ENCODE measurements at places on chromosomes 7 and 10. TPM values are rescaled to one million over a fixed set of nuclear protein-coding genes. Genes with fewer than 3 reads are reported as not detected.

GRCh38 chr10:77090381-77091356, 546.9 kb downstream of the KCNMA1 start:
- peaks cover 9% of the 10 kb centered on the region for H3K27me3 ChIP-seq
- no peaks in the 10 kb centered on the region for H3K36me3 ChIP-seq
- no peaks in the 10 kb centered on the region for H3K4me1 ChIP-seq
- H3K4me3 ChIP-seq = no peak overlapping the region

- no peaks in the 10 kb centered on the region for H3K27me3 ChIP-seq
- H3K4me1 ChIP-seq = no peaks in the 10 kb centered on the region
- no peak overlapping the region for H3K4me3 ChIP-seq
These were observed 84.3 kb downstream of the GALNT17 start for GRCh38 chr7:71216211-71216610.

- peaks cover 27% of the 10 kb centered on the region for H3K4me1 ChIP-seq
- H3K4me3 ChIP-seq = no peak overlapping the region
- no peak for DNase-seq
- H3K27ac ChIP-seq = peak overlapping the region; percentile 57
These were observed 69.1 kb upstream of the MXI1 start for GRCh38 chr10:110138197-110138812.

The OR6B1 gene
- total RNA-seq = not detected

GRCh38 chr7:130695840-130696239, 9.5 kb upstream of the TSGA13 start:
- H3K36me3 ChIP-seq = peaks cover 5% of the 10 kb centered on the region
- H3K27me3 ChIP-seq = peaks cover 21% of the 10 kb centered on the region
- H3K27ac ChIP-seq = no peak overlapping the region

The DHX32 gene
- 6.4 TPM for total RNA-seq

The IFIT1B gene
- total RNA-seq = not detected

The FKBP14 gene
- total RNA-seq = 7.4 TPM

DNA sequence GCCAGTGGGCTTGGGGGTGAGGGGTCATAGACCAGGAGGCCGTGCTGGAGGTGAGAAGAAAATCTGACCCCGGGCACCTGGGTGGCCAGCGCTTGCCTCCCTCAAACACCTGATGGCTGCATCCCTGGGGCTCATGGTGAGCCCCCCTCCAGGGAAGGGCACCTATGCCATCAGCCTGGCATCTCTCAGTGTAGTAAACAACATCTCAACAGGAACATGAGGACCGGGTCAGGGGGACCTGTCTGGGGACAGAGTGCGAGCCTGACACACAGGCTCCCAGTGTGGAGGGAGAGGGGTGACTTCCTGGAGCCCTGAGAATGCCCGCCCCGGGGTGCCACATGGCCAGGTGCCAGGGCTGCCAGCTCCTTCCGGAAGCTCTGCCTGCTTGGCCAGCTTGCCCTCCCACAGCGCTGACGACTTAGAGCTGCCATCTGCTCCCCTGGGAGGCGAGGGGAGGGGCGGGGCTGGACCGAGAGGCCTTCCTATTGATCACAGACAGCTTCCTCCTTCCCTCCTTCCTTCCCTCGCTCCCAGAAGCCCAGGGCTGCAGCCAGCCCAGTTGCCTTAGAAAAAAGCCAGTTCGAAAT, 12.3 kb downstream of the STX1A start:
- no peaks in the 10 kb centered on the region for H3K36me3 ChIP-seq
- H3K27me3 ChIP-seq = no peaks in the 10 kb centered on the region
- H3K27ac ChIP-seq = peak overlapping the region; percentile 66
- peak overlapping the region; percentile 25 for H3K4me3 ChIP-seq

The SFRP4 gene
- not detected for total RNA-seq

DNA sequence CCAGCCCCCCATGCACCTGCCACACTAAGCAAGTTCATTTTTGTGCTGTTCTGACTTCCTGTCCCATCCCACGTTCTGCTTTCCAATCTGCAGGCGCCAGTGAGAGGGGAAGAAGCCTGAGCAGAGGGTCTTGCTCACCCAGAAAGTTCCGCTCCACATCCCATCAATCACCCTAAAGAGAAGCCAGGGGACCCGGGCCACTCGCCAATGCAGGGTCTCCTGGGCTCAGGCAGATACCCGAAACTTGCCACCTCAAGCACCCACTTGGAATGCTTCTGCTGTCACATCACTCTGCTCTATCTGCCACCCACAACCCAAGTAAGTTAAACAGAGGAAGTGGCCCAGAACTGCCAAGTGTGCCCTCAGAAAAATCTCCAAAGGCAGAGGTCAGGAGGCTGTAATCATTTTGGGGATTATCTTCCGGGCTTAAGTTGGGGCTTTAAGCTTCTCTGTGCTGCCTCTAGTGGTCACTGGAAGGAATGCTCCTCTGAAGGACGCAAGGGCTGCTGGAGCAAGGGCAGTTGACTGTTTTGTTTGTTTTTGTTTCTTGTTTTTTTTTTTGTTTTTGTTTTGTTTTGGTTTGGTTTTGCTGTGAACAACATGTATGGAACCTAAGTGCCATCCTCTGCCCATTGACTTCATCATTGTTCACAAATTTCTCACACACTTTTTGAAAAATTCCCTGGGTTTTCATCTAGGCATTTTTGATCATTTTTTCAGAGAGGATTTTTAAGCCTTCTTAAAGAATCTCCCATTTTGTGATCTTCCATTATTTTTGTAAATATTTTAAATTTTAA, 25.5 kb downstream of the PRR15 start:
- no peak overlapping the region for H3K4me3 ChIP-seq
- H3K36me3 ChIP-seq = no peaks in the 10 kb centered on the region
- no peak overlapping the region for H3K27ac ChIP-seq

DNA sequence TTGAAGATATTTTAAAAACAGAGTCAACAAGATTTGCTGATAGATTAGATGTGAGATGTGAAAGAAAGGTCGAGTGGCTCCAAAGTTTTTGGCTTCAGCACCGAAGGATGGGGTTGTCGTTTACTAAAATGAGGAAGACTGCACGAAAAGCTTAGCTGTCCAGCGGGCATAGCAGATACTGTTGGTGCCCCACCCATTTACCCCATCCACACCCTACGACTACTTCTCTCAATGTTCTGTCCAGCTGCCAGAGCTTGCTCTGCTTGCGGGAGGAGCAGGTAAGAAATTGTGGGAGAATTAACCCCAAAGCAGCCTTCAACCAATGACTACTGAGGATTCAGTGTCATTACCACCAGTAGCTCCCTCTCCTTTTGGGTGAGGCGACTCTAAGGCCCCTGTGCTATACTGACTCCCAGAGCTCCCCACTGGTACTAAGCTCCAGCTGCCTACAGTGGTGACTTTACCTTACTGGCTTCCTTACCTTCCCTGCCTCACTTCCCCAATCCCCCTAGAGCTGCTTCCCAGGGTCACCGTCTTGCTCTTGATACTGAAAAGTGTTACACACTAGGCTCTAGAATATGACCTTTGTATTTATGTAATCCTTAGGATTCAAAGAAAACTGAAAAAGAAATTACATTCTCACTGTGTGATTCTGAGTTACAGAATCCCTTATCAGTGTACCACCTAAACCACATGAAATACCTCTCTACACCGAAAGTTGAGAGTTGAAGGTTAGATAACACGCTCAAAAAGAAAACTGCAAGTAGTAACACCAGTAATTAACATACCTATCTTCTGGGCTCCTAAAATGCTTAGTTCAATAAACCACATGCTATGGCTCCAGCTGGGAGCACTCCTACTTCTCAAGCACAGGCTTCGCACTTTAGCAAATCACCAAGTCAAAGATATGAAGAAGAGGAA, 22.3 kb downstream of the CACUL1 start:
- peaks cover 54% of the 10 kb centered on the region for H3K4me1 ChIP-seq
- no peaks in the 10 kb centered on the region for H3K27me3 ChIP-seq
- no peak for DNase-seq
- peak overlapping the region; percentile 93 for H3K27ac ChIP-seq
- H3K36me3 ChIP-seq = no peaks in the 10 kb centered on the region

DNA sequence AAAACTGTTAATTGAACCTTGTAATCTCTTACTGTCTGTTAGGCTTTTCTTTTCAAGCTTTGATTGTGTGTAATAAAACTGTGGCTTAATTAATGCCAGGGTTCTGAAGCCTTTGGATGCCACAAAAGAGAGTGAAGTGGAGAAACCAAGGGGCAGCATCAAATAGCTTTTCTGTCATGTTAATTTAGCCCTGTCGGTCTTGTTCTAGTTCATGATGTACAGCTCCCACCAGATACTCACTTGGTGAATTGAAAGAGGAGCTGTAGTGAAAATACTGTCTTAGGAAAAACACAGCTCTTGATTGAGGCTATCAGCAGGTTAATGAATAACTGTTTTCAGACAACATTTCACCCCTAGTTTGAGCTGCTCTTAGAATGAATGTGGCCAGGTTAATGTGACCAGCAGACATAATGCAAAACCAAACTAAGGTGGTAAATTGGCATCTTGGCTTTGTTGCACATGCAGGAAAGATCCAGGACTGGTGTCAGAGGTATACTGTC, 94.2 kb downstream of the POLL start:
- no peak overlapping the region for H3K4me3 ChIP-seq
- no peaks in the 10 kb centered on the region for H3K27me3 ChIP-seq
- H3K4me1 ChIP-seq = peaks cover 4% of the 10 kb centered on the region
- no peak overlapping the region for H3K27ac ChIP-seq

- peaks cover 60% of the 10 kb centered on the region for H3K4me1 ChIP-seq
- no peak for DNase-seq
- H3K27ac ChIP-seq = no peak overlapping the region
- H3K36me3 ChIP-seq = peaks cover 2% of the 10 kb centered on the region
These were observed 23.6 kb downstream of the ABI1 start for GRCh38 chr10:26837139-26837538.

DNA sequence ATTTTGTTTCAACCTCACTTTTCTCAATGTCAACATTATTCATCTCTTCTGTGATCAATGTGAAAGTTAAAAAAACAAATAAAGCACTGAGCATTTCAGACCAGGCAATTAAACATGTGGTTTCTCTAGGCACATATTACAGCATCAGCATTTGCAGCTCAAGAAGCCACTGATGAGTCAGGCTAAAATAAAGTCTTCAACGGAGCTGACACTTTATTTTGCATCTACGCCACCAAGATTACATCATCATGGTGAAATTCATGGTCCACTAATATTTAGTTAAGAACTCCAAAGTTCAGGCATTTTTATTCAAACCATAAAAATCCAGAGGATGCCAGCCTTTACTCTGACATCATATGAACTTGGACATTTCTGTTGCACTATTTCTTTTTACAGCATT, 33.0 kb downstream of the MAGI2 start:
- DNase-seq = no peak
- H3K4me3 ChIP-seq = no peak overlapping the region
- H3K27ac ChIP-seq = no peak overlapping the region

- H3K27me3 ChIP-seq = peaks cover 6% of the 10 kb centered on the region
- no peak for DNase-seq
- peak overlapping the region; percentile 39 for H3K27ac ChIP-seq
- peaks cover 5% of the 10 kb centered on the region for H3K36me3 ChIP-seq
- peak overlapping the region; percentile 71 for H3K4me3 ChIP-seq
These were observed 45.1 kb downstream of the ST8SIA6 start for GRCh38 chr10:17409170-17409733.

DNA sequence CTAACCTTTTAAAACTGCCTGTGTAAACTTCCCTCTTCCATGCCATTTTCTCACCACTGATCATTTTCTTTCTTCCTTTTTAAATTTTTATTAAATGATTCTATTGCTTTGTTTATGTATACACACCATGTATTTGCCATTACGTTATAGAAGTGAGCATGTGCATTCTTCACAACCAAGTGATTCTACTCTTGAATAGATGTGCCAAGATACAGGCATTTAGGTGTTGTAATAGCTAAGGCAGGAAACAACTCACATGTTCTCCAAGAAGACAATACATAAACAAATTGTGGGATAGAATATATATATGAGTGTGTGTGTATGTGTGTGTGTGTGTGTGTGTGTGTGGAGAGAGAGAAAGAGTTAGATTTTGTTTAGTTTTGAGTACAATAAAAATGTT, 202.6 kb upstream of the SEMA3E start:
- H3K27ac ChIP-seq = no peak overlapping the region
- no peak for DNase-seq
- H3K4me3 ChIP-seq = no peak overlapping the region
- H3K27me3 ChIP-seq = no peaks in the 10 kb centered on the region
- no peaks in the 10 kb centered on the region for H3K4me1 ChIP-seq

GRCh38 chr10:78584681-78585080, 484.1 kb upstream of the ZMIZ1 start:
- H3K27me3 ChIP-seq = peaks cover 6% of the 10 kb centered on the region
- H3K36me3 ChIP-seq = peaks cover 3% of the 10 kb centered on the region
- no peaks in the 10 kb centered on the region for H3K4me1 ChIP-seq

GRCh38 chr10:29663718-29664117, 28.9 kb upstream of the SVIL start:
- no peaks in the 10 kb centered on the region for H3K27me3 ChIP-seq
- H3K27ac ChIP-seq = no peak overlapping the region
- DNase-seq = no peak
- H3K4me1 ChIP-seq = peaks cover 14% of the 10 kb centered on the region
- H3K4me3 ChIP-seq = no peak overlapping the region
- no peaks in the 10 kb centered on the region for H3K36me3 ChIP-seq

GRCh38 chr7:110842796-110843195, 248.1 kb upstream of the LRRN3 start:
- H3K4me1 ChIP-seq = no peaks in the 10 kb centered on the region
- H3K36me3 ChIP-seq = peaks cover 2% of the 10 kb centered on the region
- no peak overlapping the region for H3K4me3 ChIP-seq
- H3K27me3 ChIP-seq = no peaks in the 10 kb centered on the region

DNA sequence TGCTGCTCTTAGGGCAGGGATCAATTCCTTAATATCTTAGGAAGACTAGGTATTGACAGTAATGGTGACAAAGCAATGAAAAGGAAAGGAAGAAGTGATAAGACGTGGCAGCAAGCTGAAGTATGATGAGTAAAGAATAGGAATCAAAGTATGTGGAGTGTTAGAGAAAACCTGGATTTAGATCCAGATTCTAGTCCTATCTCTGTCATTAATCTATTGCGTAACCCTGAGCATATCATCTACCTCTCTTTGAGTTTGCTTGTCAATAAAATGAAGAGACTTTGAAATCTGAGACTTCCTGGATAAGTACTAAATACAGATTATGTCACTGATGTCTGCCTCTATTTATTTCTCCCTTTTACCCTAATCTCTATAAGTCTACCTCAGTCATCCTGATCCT, 89.2 kb downstream of the PTEN start:
- no peaks in the 10 kb centered on the region for H3K27me3 ChIP-seq
- peaks cover 9% of the 10 kb centered on the region for H3K36me3 ChIP-seq
- no peak overlapping the region for H3K4me3 ChIP-seq
- no peak overlapping the region for H3K27ac ChIP-seq

The TNS3 gene
- total RNA-seq = 2.6 TPM

- peaks cover 5% of the 10 kb centered on the region for H3K4me1 ChIP-seq
- no peak overlapping the region for H3K4me3 ChIP-seq
- H3K27me3 ChIP-seq = no peaks in the 10 kb centered on the region
- no peaks in the 10 kb centered on the region for H3K36me3 ChIP-seq
- no peak for DNase-seq
These were observed 107.4 kb upstream of the GLCCI1 start for GRCh38 chr7:7861211-7861633.

The SEMA3C gene
- 0.62 TPM for total RNA-seq

The JCAD gene
- not detected for total RNA-seq

The WEE2 gene
- not detected for total RNA-seq

Data from T-helper 17 cell (primary cell).